ENCODE measurements at places on chromosomes 5 and 9.
A peak's percentile ranks its signal among the peaks of the same experiment; 100 is the strongest.

GRCh38 chr9:129318121-129319075, 140.3 kb upstream of the IER5L start:
- no peak for DNase-seq

GRCh38 chr9:101592788-101593187, 2.0 kb downstream of the PPP3R2 start:
- DNase-seq, result no peak

GRCh38 chr5:14156650-14157492, 13.7 kb downstream of the TRIO start:
- peak; percentile 98 for DNase-seq

- DNase-seq, result no peak
Measured at GRCh38 chr5:7396713-7397454, 946 bp downstream of the ADCY2 start.

- DNase-seq, result no peak
Measured at GRCh38 chr5:175343308-175343707, 100.7 kb downstream of the DRD1 start.

DNA sequence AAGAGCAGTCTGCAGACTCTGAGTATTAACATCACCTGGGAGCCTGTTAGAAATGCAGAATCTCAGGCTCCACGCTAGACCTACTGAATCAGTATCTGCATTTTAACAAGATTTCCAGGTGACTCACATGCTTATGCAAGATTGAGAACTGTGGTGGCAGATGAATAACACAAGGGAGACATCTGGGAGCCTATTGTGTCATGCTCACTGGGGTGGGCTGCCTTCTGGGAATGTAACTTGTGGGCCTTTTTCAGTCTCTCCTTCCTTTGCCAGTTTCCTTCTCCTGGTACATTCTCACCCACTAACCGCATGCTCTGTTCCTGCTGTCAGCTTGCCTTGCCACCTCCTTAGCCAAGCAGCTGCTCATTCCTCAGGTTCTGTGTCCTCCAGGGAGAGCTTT, 176.6 kb upstream of the C9orf72 start:
- no peak for DNase-seq

GRCh38 chr5:154421868-154422267, 23.9 kb upstream of the SAP30L start:
- no peak for DNase-seq

DNA sequence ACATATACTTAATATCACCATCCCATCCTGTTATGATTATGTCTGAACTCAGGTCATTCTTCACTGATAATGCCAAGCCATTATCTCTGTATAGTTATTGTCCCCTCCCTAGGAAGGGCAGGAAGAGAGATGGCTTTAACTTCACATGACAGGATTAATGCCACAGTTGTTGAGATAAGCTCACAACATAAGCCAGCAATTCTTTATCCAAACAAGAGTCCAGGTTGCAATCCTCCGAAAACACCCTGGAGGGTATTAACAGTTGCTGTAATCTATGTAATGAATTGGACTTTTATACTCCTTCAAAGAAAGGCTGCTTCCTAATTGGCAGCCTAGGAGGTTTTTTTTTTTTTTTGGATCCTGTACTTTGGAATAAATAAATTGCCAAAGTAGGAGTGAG, 779.4 kb downstream of the SEMA5A start:
- no peak for DNase-seq

DNA sequence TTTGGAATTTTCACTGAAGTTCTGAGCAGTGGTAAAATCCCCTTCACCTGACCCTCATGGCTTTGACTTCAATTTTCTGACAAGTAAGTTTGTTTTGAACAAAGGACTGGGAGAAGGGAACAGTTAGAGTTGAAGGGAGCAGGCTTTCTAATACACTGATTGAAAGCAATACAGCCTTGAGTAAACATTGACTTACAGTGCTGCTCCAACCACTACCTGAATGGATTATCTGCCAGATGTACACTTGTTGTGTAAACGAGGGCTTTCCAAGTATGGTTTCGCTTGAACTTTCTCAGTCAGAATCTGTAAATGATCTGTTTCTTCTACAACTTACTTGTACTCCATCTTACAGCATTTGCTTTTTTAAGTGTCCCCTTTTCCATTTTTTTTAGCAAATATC, 1414.9 kb upstream of the NUDT12 start:
- no peak for DNase-seq

DNA sequence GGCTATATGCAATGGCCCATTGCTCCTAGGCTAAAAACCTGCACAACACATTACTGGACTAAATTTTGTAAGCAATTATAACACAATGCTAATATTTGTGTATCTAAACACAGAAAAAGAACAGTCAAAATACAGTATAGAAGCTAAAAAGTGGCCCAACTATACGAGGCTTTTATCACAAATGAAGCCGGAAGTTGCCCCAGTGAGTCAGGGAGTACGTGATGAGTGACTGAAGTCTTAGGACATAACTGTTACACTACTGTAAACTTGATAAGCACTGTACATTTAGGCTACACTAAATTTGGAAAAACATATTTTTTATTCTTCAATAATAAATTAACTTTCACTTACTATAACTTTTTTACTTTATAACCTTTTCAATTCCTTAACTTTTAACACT, 105.2 kb upstream of the PRR16 start:
- no peak for DNase-seq

DNA sequence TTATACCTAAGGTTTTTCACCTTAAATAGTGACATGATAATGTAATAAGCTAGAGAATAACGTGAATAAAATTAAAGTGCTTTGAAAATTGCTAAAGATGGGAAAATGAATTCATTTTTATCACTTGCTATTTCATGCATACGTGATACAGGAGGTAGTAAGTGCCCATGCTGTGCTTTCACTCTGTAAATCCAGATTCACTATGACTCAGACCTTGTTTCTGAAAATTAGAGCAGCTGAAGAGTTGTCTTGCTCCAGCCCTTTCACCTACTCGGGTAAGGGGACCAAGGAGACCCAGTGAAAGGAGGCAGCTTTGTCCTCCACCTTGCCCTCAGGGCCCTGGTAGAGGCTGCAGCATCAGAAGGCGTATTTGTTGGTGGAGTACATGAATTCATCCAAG, 87.9 kb downstream of the ANKH start:
- no peak for DNase-seq

- no peak for DNase-seq
Measured at GRCh38 chr5:168570490-168571328, 8.5 kb downstream of the PANK3 start.

DNA sequence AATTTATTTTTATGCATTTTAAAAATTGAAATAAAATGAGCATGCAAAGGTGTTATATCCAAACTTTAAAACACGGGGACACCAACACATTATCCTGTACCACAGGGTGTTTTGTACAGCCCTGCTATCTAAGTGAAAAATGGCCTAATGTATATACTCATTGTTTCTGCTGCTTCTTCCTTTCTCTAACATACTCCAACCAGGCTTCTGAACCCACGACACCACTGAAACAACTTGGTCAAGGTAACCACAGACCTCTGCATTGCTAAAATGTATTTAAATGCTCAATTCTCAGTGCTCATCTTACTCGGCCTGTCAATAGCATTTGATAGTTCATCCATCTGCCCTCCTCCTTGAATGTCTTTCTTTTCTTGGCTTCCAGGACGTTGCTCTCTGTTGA, 48.3 kb downstream of the DENND1A start:
- DNase-seq, result no peak

DNA sequence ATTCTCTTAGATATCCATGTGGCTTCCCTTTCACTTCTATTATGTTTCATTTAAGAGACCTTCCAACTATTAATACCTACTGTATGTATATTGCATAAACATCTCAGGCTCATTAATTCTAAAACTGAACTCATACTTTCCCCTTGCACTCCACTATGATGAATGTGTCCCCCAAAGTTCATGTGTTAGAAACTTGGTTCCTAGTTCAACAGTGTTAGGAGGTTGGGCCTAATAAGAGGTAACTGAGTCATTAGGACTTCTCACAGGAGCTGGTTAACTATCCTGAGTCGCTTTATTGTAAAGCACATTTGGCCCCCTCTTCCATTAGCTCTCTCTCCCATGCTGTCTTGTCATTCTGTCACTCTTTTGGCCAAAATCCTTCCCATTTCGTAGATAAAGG, 22.0 kb downstream of the ANKHD1 start:
- DNase-seq, result no peak

DNA sequence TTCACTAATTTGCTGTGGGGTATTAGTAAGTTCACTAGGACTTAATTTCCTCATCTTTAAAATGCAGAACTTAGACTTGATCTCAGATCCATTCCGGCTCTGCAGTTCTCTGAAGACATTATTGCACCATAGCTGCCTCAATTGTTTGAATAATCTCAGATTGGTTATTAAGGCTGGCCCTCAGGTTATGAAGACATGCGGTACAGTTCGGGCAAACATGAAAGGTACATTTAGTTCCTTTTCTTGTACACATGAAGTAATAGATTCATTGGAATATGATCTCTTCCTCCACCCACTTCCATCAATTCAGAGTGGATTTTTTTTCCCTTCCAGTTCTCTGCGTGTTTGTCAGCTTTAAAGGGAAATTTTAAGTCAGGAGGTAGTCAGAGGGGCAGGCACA, 28.0 kb downstream of the ATP6V0E1 start:
- no peak for DNase-seq

GRCh38 chr5:22709743-22710142, 143.4 kb downstream of the CDH12 start:
- no peak for DNase-seq

- DNase-seq, result no peak
Measured at GRCh38 chr9:101083448-101084202, 55.1 kb downstream of the PLPPR1 start.

- DNase-seq, result no peak
Measured at GRCh38 chr5:142701673-142702311, 15.9 kb upstream of the FGF1 start.

GRCh38 chr5:123496892-123497291, 15.1 kb upstream of the CSNK1G3 start:
- no peak for DNase-seq

DNA sequence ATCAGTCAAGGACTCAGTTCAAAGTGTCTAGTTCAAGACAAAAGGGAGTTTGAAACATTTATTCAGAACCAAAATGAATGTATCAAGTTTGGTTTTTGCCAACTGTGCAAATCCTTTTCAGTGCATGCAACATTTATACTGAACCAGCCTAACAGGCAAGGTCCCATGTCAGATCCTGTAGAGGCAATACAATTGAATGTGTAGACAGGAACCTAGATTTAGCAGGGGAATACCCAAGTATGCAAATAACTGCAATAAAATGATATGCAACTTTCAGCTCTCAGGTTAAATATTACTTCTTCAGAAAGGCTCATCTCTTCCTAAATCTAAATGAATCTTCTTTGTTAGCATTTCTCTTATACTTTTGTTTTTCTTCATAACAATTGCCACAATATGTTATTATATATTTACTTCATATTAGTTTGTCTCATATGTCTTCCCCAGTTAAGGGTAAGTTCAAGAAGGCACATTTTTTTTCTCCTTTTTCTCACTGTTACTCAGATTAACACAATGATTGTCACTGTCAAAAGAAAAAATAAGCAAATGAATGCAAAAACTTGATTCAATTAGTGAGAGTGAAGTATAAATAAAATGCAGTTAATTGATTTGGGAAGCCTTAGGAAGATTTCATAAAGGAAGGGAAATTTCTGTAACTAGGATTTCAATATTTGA, 163.9 kb upstream of the RASA1 start:
- DNase-seq, result no peak

- no peak for DNase-seq
Measured at GRCh38 chr9:105309531-105309931, 65.1 kb downstream of the SLC44A1 start.

GRCh38 chr5:176425791-176426190, 9.5 kb upstream of the CLTB start:
- DNase-seq, result no peak

DNA sequence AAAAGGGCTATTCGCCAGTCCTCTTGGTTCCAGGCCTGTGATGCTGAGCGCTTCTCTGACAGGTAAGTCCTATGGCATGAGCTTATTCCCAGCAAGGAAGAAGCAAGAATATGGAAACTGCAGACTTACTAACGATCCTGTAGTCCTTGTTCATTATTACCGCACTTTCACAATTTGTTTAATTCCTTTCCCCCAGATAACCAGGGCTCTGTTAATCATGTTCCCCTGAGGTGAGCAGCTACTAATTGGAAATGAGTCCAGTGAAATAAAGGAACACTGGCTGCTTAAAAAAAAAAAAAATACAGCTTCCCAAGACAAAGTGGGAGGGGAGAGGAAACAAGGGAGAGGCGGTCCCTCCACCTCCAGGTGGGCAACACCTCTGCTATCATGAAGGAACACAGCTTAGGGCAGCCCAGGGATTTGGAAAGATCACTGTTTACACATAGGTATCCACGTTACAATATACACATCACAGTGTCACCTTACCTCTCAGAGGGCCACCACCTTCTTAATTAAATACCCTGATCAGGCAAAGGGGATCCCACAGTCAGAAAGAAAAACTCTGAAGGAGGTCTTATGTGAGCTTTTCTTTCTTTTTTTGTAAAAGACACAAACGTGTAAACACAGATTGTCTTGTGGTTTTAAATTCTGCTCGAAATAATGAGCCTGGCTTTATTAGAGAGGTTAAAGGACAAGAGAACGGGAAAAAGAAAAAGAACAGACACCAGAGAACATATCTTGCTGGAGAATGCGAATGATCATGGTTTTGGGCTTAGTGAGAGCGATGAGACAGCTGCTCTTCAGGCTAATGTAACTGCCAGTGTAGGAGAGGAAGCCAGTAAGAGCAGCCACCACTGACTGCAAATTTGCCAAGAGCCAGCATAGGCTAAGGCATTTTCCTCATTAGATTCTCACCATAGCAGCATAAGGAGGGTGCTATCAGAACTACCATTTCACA, 258.6 kb downstream of the CRB2 start:
- DNase-seq, result no peak

DNA sequence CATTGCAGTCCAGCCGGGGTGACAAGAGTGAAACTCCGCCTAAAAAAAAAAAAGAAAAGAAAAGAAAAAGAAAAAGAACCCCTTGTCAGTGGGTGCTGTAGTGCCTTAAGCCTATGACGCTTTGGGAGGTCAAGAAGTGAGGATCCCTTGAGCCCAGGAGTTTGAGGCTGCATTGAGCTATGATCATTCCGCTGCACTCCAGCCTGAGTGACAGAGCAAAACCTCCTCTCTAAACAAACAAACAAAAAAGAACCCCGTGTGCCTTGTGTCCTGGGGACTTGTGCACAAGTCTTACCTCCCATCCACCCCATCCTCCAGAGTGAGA, 33.5 kb upstream of the STXBP1 start:
- no peak for DNase-seq
